ENCODE measurements at places on chromosomes 4 and X.

- DNase-seq, result no peak
Observed at GRCh38 chr4:118833192-118833820, 2.6 kb downstream of the SEC24D start.

DNA sequence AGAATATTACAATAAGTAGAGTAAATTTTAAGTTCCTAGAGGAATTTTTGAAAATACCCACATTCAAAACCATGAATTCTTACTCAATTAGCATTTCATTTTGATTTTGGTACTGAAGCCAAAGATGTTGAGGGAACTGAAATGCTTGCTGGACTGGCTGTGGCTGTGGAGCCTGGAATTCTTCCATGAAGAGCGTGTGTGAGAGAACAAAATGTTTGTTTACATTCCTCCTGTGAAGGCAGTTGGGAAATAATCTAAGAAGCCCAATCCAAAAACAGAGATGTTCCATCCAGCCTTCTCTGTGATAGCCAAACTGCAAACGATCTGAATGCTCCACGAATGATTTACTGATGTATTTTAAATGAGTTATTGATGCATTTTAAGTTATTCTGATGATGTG is 3.8 kb upstream of the ADH1B start:
- DNase-seq, result no peak

GRCh38 chrX:45699158-45699557 is 498.5 kb upstream of the DIPK2B start:
- no peak for DNase-seq

GRCh38 chrX:151789179-151789800 is 54.7 kb downstream of the CNGA2 start:
- DNase-seq, result peak; percentile 45

DNA sequence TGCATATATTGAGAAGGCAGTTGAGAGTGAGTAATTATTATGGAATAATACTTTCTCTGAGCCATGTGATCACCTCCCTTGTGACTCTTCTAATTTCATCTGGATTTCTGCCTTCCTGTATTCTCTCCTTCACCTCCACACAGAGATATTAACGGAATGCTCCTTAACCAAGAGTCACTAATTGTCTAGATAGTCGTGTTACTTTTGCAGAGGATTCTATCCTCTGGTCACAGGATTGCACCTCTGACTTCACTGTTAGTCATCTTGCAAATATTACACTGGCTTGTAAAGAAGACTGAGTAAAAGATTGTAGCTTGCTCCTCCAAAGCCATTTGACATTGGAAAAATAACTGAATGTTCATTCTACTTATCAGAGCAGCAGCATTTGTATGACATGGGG is 160.9 kb downstream of the SH2D1A start:
- DNase-seq, result no peak

GRCh38 chr4:148435654-148436406 is 6.4 kb downstream of the NR3C2 start:
- no peak for DNase-seq

- DNase-seq, result no peak
Observed at GRCh38 chrX:84174348-84174747, 13.7 kb downstream of the RPS6KA6 start.

- DNase-seq, result no peak
Observed at GRCh38 chr4:184345573-184345922, 127.9 kb upstream of the ENPP6 start.

DNA sequence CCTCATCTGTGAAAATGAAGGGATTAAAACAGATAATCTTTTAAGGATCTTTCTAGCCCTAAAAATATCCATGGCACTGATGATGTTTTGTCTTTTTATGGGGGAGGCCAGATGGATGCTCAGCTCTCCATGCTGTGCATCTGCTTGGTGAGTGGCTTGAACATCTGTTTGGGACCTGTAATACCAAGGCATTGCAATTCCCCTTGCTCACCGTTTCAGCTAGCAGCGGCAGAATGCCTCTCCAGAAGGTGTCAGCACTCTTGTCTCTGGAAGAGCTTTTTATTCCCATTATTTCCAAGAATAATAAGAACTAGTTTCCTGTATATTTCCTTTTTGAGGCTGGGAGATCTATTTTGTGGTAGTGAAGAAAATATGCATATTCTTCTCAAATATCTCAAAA is 151.9 kb upstream of the ANK2 start:
- no peak for DNase-seq

DNA sequence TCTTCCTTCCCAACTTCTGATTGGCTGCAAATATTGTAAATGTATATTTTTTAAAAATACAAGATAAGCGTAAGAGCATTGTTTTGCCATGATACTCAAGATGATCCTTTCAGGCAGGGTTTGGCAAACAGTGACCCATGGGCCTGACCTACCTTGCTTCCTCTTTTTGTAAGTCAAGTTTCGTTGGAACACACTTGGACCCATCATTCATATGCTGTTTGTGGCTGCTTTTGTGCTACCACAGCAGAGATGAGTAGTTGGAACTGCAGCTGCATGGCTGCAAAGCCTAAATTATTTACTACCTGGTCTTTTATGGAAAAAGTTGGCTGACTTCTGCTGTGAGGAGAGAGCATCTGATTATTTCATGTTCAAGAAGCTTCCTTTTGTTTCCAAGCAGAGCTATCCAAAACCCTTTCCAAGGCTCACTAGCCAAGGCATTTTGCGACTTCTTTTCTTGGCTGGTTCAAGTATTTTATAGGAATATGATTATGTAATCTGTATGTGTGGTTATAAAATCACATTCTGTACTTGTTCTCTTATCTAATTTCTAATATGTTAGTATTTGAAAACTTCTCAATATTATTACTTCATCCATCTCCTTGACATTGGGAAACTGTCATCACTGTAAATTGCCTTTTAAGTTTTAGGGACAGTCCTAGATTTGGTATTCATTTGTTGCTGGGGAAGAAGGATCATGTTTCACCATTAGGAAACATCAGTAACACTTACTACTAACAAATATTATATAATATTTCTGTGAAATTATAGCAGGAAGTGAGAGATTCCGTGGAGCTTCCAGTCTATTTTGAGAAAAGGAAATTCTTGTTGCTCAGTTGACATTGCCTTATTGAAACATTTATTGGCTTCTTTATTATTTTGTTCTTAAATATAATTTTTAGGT is 109.2 kb downstream of the ARHGAP10 start:
- DNase-seq, result no peak

DNA sequence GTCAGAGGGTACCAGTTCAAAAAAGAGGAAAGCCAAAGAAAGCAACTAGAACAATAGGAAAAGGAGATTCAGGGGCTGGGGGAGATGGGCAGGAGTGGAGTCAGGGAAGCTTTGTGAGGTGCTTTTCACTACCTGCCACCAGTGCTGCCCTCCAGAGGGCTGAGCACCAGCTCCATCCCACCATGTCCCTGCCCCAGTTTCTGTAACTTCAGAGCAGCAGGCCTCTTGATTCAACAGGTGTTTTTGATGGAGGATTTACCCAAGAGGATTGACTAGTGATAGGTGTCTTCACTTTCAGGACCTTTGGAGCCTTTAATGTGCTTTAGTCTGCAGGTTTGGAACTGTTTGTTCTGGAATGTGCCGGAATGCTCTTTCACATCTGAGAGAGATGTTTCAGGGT is 12.1 kb downstream of the KIT start:
- DNase-seq, result no peak

GRCh38 chr4:183332447-183332846 is 10.2 kb upstream of the CLDN24 start:
- no peak for DNase-seq

DNA sequence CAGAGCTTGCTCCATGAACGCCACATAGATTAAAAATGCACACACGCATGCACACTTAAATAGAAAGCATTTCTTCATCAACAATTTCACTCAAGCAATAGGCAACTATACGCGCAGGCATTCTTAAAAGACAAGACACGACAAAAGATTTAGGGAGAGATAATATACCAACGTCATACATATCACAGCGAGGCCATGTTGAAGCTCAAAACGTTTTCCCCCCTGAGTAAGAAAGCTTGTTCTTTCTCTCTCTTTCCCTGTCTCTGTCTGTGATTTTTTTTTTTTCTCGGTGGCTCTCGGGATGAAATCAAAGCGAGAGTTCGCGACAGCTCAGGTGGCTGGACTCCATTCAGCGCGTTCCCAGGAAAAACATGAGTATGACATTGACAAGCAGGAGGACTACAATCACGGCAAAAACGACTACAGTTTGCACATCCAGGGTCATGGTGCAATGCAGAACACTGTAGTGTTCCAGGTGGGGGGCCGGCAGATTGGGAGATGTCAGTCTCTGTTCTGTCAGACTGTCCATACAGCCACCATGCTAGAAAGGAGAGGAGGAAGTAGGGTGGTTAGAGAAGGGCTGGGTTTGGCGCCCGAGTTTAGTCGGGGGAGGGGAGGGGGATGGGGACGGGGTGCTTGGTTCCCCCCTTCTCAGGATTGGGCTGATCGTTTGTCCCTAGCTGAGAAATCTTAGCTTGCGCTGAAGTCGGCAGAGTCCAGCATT is 30.7 kb downstream of the ARHGEF9 start:
- DNase-seq, result no peak

DNA sequence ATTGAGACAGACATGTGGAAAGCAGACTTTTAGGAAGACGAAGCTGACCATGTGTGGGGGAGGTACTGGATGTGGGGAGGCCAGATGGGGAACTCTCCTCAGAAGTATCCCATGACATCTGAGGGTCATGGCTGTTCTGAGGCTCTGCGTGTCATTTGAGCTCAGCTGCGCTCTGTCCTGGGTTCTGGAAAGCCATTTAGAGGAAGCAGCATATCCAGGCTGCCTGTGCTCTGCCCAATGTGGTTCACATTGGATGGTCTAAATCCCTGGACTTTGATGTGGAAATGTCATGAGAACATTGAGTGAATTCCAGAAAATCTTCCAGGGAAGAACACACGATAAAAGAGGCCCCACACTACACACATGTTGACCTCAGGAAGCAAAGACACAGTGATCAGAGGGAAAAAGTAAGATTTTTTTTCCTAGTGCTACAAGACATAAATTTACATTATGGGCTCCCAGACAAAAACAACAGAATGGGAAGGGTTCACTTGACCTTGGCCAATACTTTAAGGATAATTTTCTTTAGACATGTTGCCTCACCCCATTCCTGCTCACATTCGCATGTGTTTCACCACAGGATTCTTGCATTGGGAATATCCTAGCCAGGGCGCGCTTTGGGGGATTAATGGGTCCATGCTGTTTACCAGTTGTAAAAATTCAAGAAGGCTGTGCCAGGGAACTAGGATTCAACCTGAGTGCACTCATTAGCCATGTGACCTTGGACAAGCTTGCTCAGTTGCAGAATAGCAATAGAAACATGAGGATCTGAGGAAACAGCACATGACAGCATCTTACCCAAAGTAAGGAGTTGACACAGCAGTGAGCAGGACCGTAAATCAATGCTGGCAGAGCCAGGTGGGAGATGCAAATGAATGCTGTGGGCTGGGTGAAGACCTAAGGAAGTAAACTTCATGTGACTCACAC is 73.2 kb upstream of the C1QTNF7 start:
- no peak for DNase-seq

GRCh38 chrX:9997524-9997923 is 30.4 kb downstream of the CLDN34 start:
- no peak for DNase-seq

DNA sequence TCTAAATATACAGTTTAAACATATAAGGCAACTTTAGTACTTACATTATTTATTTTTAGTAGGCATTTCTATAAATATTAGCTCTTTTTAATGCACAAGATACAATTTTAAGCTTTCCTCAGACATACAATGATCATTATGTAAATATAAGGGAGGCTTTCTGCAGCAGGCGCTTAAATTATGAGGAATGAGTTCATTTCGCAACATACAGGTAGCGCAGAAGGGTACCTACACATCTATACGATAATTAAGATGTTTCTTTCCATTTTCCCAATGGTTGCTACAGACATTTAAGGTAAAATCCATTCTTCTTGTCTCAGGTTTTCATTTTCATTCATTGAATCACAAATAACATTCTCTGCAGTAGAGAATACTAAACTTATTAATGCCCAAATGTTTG is 1.2 kb downstream of the AASDH start:
- DNase-seq, result no peak

DNA sequence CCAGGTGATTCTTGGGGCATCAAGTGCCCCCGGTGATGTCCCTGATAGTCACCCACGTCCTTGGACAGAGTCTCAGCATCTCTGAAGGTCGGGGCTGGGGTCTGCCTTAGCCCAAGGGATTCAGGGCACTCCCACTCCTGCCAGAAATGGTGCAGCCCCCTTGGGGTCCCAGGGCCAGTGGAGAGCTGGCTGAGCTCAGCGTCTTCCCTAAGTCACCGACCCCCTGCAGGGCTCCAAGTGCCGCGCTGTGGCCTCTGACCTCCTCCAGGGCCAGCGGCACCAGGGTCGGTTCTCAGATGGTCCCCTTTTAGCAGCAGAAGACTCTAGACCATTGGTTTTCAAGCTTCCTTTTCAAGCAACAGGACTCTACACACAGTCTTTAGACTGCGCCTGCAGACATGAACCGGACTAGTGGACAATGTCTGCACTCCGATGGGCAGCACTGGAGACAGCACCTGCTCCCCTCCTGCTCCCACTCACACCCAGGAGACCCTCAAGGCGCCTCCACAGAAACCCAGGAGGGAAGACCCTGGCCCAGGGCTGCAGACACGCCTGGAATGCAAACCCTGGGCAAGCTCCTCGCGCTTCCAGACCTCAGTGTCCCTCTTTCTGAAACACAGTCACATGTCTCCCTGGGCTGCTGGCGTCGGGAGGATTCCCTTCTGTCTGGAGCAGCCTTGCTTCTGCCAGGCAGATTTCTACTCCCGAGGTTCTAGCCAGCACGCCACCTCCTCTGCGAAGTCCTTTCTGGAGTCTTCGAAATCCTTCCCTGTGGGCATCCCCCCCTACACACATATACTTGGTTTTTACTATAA is 53.9 kb downstream of the ABLIM2 start:
- no peak for DNase-seq

GRCh38 chr4:108556588-108557200 is 63.7 kb upstream of the RPL34 start:
- no peak for DNase-seq

GRCh38 chr4:6618386-6619115 is 21.9 kb upstream of the MRFAP1 start:
- DNase-seq, result no peak

- no peak for DNase-seq
Observed at GRCh38 chr4:94621491-94622080, 136.2 kb upstream of the BMPR1B start.

DNA sequence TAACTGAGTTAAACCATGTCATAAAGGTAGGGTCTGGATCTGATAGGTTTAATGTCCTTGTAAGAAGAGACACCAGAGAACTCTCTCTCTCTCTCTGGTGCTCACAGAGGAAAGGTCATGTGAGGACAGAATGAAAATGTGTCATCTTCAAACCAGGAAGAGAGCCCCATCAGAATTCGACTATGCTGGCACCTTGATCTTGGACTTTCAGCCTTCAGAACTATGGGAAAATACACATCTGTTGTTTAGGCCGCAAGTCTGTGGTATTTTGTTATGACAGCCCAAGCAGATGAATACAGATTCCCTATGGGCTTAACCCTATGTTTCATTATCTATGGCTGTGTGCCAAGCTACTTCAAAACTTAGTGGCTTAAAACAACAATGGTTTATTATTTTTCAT is 105.5 kb upstream of the DDIT4L start:
- no peak for DNase-seq
